Brain pericyte (primary cell): ENCODE measurements at places on chromosomes 11 and 22.

DNA sequence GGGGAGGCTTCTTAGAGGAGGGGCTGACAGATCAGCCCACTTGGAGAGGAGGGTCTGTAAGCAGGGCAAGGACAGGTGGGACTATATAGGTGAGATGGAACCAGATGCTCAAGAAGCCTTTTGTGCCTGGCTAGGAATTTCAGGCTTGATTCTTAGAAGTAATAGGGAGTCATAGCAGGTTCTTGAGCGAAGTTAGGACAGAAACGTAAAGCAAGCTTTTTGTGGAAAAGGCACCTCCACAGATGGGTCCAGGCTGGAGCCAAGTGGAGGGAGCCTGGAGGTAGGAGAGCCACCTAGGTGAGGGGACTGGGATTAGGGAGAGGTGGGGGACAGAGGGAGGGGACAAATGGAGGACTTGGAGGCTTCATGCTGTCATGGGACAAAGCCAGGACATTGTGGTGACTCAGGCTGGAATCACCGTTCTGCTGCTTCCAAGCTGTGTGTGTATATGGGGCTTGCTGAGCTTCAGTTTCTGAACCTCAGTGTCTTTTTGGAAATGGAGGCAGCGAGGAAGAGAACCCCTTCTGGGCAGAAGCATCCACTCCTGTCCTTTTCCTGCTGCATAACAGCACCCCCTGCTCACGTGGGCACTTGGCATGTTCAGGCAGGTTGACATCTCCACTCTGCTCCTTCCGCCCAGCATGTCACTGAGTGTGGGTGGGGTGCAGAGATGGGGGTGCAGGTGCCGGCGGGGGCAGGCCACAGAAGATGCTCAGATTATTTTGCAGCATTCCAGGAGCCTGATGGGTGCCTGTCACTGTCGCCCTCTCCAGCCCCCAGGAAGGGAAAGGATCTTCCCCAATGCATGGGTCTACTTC lies 58.0 kb downstream of the MCM5 start:
- DNase-seq, result no peak

DNA sequence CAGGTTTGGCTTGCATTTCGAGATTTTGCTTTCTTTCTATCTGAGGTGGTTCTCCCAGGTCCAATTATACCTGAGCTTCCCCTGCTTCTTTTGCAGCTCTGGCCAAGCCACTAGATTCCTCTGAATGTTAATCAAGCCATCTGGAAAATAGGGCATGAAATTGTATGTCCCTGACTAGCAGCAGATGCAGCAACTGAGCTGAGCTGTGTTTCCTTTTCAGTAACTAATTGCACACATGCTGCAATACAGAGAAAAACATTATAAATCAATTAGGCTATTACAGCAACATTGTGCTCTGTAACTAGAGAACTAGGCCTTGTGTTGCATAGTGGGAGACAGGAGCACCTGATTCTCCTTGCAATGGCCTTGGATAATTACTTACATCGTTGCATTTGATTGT lies 408.3 kb downstream of the ETS1 start:
- no peak for DNase-seq

- DNase-seq, result no peak
Observed at GRCh38 chr22:42630901-42631602, 9.3 kb downstream of the ATP5MGL start.

DNA sequence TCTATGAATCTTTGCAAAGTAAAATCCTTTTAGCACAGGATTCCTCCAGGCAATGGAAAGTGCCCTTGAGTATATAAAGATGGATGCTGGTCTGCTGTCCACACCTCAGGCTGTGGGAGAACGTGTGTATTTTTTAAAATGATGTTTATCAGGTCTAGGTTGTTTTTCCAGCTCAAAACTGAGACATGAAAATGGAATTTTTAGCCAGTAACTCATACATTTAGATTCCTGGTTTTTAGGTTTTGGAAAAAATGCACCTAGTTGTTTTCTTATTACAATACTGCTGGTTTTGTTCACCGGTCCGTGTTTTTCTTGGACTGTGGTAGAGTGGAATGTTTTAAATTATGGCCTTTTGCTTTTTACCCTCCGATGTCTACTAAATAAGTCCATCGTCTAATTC lies 554.7 kb downstream of the SOX6 start:
- DNase-seq, result no peak

GRCh38 chr11:42315846-42316245 lies 856.4 kb upstream of the LRRC4C start:
- no peak for DNase-seq

DNA sequence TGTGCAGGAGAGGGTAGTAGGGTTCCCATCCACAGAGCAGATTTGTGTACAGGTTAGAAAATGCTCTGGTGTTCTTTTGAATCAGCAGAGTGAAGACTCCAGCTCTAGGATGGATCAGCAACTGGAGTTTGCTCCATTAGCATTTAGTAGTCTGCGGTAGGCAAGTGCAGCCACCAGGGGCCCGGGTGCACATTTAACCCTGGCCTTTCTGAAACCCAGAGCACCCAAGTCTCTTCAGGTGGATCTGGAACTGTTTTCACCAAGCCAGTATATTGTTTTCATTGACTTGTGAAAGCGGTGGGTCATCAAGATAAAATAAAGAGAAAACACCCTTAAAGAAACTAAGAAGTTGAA lies 100.8 kb upstream of the CLPB start:
- DNase-seq, result no peak

DNA sequence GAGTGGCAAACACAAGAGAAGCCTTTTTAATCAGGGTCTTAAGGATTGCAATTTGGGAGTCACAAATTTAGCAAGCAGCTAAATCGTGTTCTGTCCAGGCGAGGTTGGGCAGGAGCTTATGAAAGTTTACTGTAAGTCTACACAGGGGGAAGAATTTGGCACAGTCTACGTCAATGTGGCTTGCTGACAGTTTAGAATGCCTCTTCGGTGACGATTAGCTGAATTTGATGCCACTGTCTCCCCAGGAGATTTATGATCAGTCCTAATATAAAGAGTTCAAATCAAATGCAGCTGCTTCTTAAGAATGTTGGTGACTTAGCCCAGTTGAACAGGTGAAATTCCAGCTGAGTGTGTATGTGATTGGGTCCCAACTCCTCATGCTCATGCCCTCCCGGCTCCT lies 114.1 kb upstream of the CLPB start:
- DNase-seq, result no peak

DNA sequence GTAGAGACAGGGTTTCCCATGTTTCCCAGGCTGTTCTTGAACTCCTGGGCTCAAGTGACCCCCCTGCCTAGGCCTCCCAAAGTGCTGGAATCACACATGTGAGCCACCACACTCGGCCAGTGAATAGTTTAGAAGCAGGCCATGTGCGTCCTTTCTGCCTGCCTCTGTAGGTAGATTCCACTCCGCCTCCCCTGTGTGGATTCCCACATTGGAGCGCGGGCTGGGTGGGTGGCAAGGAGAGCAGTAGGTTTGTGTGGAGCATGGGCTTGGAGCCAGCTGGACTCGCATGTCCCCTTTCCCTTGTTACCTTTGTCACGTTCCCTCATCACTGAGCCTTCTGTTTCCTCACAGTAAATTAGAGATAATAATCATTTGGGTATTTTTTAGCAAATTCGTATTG lies 21.7 kb downstream of the PPFIA1 start:
- DNase-seq, result no peak

- no peak for DNase-seq
Observed at GRCh38 chr11:12410006-12410728, 32.8 kb downstream of the PARVA start.

- DNase-seq, result peak; percentile 65
Observed at GRCh38 chr11:130675371-130675821, 227.0 kb downstream of the ADAMTS15 start.

DNA sequence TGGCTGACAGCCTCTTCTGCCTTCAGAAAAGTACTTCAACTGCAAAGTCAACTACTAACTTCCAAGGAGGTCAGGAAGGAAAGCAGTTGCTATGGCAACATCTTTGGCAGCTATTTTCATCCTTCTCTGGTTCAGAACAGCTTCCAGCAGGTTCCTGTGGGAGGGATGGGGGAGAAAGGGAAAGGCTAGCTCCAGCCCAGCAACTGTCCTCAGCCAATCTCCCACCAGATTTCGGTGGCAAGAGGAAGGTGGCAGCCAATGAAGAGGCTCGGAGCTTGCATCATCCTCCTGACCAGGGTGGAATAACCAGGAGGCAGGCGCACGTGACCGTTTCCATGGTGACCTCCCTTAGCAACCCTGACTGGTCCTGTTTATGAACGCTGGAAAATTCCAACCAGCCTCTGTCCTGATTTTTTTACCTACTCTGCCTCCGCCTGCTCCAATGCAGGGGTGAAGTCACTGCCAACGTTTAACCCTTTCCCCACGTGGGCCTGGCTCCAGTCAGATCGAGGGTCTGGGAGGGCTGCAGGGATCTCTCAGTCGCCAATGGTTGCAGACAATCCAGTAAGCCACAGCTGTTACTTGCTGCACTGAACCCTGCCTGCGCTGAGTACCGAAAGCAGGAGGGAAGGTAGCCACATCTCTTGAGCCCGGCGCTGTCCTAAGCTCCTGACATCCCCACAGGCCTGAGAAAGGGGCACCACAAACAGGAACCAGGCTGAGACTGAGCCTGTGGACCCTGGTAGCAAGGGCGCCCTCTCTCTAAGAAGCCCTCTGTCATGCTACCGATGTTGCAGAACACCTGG lies 11.2 kb upstream of the MALAT1 start:
- DNase-seq, result peak; percentile 100

GRCh38 chr22:43891360-43892182 lies at the start of gene PNPLA5:
Gene PNPLA5, minus strand, starts transcription at chr22:43892013. Its CDS starts 133 bp downstream, at chr22:43891880.
- no peak for DNase-seq

DNA sequence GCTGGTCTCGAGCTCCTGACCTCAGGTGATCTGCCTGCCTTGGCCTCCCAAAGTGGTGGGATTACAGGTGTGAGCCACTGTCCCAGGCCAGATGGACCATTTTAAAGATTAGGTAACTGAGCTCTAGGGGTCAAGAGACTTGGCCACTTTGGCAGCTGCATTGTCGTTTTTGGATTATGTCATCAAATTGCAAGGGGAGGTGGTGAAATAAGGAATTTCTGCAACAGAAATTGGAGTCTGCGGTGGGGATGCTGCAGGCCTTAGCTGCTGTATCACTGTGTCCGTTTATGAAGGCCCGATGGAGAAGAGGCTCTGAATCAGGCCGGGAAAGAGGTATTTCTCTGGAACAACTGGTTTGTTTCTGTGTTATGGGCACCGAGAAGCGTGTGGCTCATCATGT lies 34.6 kb downstream of the PTPRJ start:
- DNase-seq, result no peak

DNA sequence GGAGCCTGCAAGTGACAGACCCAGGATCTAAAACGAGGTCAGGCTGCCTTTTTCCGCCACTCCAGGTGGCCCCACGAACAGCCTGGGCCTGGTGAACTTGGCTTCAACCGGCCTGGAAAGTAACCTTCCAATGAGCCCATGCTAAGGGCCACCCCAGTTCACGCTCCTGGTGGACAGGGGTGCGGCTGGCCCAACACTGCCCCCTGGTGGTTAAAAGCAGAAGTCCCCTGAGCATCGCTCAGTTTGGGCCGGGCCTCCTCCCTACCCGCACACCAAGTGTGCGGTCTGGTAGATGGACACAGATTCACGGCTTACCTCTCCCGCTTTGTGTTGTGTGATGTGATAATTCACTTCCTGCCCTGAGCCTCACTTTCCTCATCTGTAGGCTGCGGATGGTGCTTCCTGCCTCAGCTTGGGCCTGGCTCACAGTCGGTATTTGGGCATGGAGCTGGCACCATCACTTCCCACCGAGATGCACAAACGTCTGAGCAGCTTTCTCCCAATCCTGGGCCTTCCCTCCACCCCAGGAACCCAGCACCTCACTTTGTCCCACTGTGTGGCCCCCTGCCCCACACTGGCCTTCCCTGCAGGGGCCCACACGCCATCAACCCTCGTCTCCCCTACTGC lies 13.7 kb upstream of the SEC14L3 start:
- peak; percentile 11 for DNase-seq

- no peak for DNase-seq
Observed at GRCh38 chr11:84518631-84519183, 1108.4 kb downstream of the DLG2 start.

DNA sequence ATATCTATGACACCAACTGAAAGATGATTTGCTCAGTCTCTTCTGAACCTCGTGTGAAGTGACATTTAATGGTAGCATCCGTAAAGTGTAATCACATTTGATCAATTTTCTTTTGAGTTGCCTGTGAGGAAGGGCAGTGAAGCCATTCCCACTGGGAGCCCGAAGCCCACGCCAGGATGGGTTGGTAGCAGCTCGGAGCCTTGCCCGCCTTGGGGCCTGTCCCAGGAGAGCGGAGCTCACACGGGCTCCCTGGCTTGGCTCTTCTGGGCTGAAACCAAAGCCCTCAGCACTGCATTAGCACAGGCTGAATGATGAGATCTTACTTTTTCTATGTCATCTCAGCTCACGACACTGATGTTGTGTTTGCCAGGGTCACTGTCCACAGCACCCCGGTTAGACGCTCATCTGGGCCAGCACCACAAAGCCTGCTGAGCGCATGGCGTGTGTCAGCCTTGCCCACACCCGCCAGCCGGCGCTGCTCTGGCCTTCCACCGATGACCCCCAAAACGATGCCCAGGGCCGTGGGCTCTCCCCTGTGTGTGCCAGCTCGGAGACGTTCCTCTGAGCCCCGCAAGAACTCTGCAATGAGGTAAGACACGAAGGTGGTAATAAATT lies 9.3 kb upstream of the TRMU start:
- no peak for DNase-seq

DNA sequence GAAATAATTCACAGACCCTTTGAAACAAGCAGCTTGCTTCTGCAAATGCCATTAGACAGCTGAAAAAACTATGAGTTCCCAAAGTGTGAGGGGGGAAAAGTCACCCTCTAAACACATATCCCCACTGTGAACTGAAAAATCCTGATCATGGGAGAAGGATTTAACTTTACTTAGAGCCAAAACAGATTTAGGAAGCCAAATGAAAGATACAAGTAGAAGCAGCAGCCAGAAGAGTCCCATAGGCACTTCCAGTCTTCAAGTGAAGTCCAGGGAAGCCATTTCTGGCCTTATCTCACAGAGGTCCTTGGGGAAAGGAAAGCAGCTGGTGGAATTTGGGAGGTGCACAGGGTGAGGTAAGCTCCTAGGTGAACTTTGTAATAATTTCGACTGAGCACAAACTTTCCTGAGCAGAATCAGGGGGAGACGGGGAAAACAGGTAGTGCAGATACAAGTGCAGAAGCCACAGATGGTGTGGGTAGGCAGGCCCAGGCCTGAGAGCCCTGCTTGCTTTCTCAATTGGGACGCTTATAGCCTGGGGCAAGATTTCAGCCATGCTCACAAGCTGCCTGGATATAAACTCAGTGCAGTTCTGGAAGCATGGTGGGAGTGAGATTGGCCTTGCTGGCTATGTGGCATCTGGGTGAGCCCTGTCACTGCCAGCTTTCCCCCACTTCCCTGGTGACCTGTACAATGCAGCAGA lies 44.8 kb downstream of the GAS2 start:
- no peak for DNase-seq

DNA sequence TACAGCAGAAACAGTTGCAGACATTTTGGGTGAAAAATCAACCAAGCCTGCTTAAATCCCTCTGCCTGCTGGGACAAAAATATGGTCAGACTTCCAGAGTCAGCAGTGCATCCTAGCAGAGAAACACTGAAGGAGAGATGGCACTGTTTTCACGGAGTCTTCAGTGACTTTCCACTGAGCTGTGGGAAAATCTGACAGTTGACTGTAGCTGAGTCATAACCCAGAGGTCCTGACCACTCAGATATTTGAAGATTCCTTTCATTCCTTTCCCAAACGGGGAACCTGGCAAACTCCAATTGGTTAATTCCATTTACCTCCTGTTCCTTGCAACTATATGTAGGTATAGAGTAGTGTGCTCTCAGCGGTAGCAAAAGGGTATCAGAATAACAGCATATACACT lies 20.9 kb upstream of the UPB1 start:
- no peak for DNase-seq
